ENCODE measurements at places on chromosomes 6 and 20.

DNA sequence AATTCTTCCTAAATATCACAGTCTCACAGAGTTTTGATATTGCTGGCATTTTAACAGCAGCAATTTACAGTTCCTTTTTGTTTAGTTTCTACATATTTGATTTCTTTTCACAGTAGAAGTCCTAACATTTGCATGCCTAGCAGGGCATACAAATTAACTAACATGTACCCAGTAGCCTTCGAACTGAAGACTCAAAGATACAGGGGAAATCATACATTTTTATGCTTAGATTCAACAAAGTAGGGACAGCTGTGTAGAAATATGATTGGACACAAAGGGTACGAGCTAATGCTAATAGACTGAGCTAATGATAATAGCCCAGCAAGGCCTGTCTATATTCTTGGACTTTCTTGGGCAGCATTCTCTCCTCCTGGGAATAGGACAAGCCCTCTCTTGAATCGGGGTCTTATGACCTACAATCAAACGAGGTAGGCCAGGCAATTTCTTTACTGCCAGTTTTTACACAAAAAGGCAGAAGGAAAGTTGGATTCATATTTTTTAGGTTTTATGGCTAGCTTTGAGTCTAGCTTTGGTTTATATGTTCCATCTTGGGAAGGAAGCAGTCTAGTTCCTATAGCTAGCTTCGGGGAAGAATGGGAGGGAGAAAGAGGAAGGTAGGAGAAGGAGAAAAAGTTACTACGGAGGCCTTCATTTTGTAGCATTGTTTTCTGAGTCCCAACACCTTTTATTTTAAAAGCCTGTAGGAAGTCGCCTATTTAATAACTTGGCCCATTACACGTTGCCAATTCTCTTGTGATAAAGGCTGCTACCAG lies 115.8 kb downstream of the HFE start:
- DNase-seq: no peak

DNA sequence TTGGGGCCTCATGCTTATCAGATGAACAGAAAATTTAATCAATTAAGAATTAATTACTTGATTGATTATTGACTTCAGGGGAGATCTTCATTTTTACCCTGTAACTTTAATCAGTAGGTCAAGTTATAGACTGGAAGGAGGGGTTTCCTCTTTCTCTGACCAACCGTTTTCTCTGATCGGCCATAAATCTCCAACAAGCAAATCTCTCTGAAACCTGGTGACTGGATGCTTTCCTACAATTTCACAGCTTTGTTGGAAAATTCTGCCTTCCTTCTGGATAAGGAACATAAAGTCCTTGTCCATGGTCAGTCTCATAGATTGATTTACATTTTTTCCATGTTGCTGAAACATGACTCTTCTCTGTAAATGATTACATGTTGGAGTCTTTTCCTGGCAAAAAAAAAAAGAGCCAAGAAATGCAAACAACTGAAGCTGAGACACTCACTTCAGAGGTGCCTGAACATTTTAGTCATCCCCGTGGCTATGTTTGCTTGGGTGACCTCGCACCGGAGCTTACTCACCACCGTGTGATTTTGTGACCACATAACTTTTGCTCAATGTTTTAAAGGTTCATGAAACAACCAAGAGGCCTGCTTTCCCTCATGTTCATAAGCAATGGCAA lies 31.0 kb downstream of the IRF4 start:
- DNase-seq: no peak

GRCh38 chr20:2688041-2688591 lies 4.5 kb upstream of the EBF4 start:
- no peak for DNase-seq

GRCh38 chr20:31712564-31713311 lies 9.9 kb downstream of the BCL2L1 start:
- no peak for DNase-seq

- no peak for DNase-seq
Measured at GRCh38 chr6:52908526-52908925, 972 bp downstream of the GSTA3 start.

- no peak for DNase-seq
Measured at GRCh38 chr20:58841539-58842264, 9.0 kb downstream of the GNAS-AS1 start.

DNA sequence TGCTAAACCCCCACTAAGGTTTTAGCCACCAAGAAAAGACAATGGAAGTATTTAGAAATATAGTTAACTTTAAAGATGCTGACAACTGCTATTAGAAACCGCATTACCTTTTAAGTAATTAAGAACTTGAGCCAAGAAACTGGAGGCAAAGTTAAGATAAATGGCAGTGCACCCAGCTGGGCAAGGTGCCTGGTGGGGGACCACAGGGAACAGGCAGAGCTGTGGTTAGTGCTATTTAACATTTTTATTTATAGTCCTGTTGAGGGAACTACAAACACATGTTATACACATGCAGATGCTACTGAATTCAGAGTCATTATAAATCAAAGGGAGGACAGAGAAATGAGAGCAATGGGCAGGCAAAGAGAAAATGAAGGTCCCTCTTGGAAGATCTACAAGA lies 447.9 kb downstream of the TFAP2B start:
- no peak for DNase-seq

GRCh38 chr6:68279793-68280557 lies 355.1 kb upstream of the ADGRB3 start:
- no peak for DNase-seq

DNA sequence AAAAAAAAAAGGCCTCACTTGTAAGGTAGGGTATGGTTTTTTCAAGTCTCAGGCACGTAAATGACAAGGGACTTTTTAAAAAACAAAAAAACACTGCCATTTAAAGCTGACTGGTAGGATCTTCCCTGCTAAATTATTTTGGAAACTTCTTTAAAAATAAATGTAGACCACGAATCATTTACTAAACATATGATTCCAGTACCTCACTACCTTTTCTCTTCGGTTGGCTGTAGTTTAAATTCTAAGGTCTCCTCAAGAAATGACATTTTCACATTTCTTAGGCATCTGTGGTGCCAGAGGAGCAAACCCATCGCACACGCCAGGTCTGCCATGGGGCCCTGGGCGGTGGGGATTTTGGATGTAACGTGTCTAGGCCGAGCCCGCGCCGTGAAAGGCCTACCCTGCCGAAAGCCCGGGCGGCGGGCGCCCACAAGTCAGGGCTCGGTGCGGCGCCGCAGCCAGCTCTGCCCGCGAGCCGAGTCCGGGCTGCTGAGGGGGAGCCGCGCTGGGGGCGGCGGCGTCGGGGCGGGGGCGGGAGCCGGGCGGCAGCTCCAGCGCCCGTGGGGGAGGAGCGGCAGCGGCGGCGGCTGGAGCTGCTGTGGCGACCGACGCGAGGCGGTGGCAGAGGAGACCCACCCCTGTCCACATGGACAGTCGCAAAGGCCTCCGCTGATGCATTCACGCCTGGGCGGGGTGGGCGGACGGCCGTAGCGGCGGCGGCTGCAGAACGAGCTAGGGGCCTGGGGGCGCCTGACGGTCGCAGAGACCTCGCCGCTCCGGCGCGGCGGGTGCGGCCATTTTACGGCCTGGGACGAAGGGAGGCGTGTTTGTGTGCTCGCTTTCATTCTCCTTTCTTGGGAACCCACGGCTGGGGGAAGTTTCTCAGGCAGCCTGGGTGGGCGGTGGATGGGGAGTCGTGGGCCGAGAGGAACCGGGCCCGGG lies at the start of gene SENP6:
TSS of gene SENP6 (plus strand) at position 577 of the 942 bp plus-strand sequence. CDS start 645 bp downstream, outside the sequence.
- DNase-seq: no peak

DNA sequence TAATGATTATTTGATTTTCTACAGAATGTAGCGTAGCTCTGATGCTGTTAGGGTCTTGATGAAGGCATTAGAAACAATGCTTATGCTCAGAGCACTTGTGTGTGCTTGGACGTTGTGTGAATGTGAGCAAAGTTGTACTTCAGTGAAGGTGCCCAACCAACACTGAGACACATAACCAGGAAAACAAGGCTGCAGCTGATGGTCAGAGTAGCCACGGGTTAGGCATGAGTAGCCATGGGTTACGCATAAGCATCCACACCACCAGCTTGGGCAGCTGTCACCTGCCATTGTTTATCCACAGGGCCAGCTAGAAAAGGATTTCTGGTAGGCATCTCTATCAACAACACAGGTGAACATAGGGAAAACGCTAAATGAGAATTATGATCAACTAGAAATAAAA lies 326.6 kb downstream of the NRN1 start:
- no peak for DNase-seq

- no peak for DNase-seq
Measured at GRCh38 chr20:42041000-42041565, 422.9 kb upstream of the CHD6 start.

- DNase-seq: no peak
Measured at GRCh38 chr6:109964949-109965348, 13.2 kb upstream of the GPR6 start.

DNA sequence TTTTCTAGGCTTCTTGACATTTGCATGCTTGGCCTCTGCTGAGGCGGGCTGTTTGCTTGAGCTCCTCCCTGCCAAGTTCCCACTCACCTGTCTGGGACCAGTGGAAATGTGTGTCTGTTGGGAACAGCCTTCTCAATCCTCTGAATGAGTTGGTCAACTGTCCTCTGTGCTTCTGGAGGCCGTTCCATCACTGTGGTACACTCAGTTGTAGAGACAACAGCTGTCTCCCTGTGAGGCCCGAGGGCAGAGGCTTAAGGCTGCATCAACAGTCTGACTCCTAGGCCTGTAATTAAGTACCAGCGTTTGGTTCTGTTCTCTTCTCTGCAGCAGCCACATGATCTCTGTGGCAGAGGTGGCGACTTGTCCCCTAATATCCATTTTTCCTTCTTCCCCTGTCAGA lies 110.9 kb downstream of the CDC5L start:
- DNase-seq: no peak

DNA sequence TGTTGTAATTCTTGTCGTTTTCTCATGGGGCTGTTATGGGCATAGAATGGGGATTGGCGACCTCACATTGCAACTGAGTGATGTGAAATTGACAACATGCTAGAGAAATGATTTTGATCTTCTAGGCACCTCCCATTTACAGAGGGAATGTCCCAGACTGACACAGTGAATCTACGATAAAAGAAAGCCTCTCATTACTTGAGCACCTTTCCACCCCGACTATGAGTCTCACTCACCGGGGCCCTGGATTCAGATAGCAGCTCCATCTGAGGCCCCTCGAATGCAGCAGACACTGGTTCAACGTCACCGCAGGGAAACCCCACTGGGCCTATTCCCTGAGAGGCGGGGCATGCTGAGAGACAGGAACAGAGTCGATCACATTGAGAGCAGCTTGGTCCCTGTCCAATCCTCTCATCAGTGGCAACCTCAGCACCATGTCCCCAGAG lies 49.1 kb downstream of the NFATC2 start:
- DNase-seq: no peak

DNA sequence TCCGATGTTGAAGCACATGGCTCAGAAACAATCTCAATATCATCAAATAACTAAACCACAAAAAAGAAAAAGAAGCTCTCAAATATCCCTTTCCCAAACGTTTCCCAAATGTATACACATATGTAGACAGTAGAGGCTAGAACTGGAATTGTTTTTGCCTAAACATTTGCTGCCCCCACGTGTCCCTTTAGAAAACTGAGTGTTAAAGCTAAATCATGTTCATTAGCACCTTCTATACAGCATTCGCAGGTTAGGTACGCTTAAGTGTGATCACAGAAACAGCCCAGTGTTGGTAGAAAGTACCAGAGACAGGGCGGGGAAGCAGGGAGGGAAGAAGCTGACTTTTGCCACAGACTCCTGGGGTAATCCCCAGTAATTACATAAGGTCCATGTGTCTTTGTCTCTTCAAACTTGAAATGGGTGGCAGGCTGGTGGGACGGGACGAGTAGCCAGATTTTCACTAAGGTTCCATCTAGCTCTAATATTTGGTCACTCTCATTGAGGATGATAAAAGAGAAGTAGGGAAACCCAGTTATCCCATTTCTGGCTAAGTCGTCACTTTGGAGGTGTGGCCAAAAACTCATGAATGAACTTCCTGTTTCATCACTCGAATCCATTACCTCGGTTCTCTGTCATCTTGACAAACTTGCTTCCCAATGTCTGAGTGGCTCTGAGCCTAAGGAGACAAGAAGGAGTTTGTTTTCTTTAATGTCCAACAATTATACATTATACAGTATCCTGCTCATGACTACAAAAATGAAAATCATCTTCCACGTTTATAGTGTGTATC lies 15.0 kb upstream of the TFAP2A start:
- DNase-seq: no peak

- no peak for DNase-seq
Measured at GRCh38 chr20:10611357-10611756, 62.4 kb downstream of the JAG1 start.

All from NCI-H1417 treated with DMSO at 0.1 percent for 48 hours (cell line).